Heart left ventricle (tissue), 16 donors: ENCODE measurements at places on chromosomes 7 and 10. TPM values are rescaled to one million over a fixed set of nuclear protein-coding genes. Genes with fewer than 3 reads are reported as not detected.

- peak; percentile 69 for DNase-seq
Observed at GRCh38 chr10:25875556-25876165, 58.4 kb upstream of the MYO3A start.

GRCh38 chr10:92108747-92109146 is 182.1 kb downstream of the CPEB3 start:
- DNase-seq: no peak

- no peak for DNase-seq
Observed at GRCh38 chr10:5596611-5597341, 69.6 kb downstream of the ASB13 start.

DNA sequence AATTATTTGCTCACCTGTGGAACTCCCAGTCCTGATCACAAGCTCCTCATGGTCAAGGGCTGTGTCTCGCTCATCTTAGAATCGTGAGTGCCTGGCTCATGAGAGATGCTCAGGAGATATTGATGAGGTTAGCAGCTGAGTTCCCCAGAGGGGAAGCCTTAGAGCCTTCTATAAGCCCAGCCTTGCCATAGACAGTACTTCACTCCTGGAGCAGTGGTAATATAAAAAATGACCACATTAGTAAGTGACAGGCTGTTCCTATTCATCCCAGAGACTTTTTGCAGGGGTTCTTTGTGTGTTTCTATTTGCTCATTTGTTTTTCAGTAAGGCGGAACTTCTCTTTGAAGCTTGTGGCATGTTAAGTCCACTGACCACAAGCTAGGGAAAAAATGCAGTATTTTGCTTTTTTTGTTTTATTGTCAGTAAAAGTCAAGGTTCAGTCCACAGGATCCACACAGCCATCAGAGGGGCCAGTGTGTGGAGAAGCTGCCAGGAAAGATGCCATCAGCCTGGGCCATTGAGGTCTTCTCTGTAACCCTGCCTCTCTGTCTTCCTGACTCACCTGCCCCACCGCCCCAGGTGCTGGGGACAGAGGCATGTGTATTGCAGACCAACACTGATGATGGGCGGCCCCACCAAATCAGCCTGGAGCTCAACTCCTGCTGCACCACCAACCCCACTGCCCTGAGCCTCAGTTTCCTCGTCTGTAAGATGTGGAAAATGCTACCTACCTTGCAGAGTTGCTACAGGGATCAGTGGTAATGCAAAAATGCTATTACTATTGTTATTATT is 36.4 kb upstream of the JCAD start:
- no peak for DNase-seq

- DNase-seq: no peak
Observed at GRCh38 chr7:115782696-115783490, 247.7 kb downstream of the TFEC start.

GRCh38 chr7:134768243-134768642 is 11.2 kb upstream of the CALD1 start:
- DNase-seq: no peak

Gene CNPY1
- not detected for polyA plus RNA-seq

Gene HKDC1
- polyA plus RNA-seq: not detected

Gene SPDYE2B
- not detected for polyA plus RNA-seq

Gene MMD2
- not detected for polyA plus RNA-seq

Gene UBE2H
- 56.4 TPM for polyA plus RNA-seq
